T-helper 2 cell treated with Interferon-gamma antibody and Interleukin-4, amounts not matched to agents 100 ng/mL and 5 ng/mL, for 36 hours (primary cell): ENCODE measurements at places on chromosomes 2 and 18. TPM values are rescaled to one million over a fixed set of nuclear protein-coding genes. Genes with fewer than 3 reads are reported as not detected.

Gene DOK6
- total RNA-seq, result not detected in 2 replicates

Gene C2orf78
- not detected in 2 replicates for total RNA-seq

Gene CNGA3
- total RNA-seq, result not detected in 2 replicates

Gene GALM
- total RNA-seq, result 51.0 and 54.2 TPM in 2 replicates

Gene ALPI
- not detected in 2 replicates for total RNA-seq

Gene LDLRAD4
- 28.5 and 33.1 TPM in 2 replicates for total RNA-seq

Gene ANKRD62
- not detected in 2 replicates for total RNA-seq

Gene PSMA8
- 1.6 and 1.7 TPM in 2 replicates for total RNA-seq

Gene CAVIN2
- total RNA-seq, result not detected in 2 replicates

Gene BARD1
- 41.3 and 43.4 TPM in 2 replicates for total RNA-seq

Gene PAX8
- 0.32 and 0.45 TPM in 2 replicates for total RNA-seq

Gene VSNL1
- not detected in 2 replicates for total RNA-seq

Gene FAM228A
- 0.57 TPM in 1 of 2 replicates, not detected in the other for total RNA-seq

Gene GCG
- total RNA-seq, result not detected in 2 replicates

Gene TXNDC2
- total RNA-seq, result not detected in 2 replicates

Gene TRIM43
- 0.59 and 0.73 TPM in 2 replicates for total RNA-seq

Gene IL18RAP
- total RNA-seq, result 3.4 and 4.2 TPM in 2 replicates

Gene SERPINB3
- not detected in 2 replicates for total RNA-seq

Gene UPP2
- not detected in 2 replicates for total RNA-seq

Gene MC5R
- 0.09 TPM in 1 of 2 replicates, not detected in the other for total RNA-seq

Gene CD28
- 117 and 126 TPM in 2 replicates for total RNA-seq

Gene HOXD10
- total RNA-seq, result not detected in 2 replicates

Gene SLC4A3
- total RNA-seq, result not detected in 2 replicates

Gene MYO5B
- 0.02 TPM in 1 of 2 replicates, not detected in the other for total RNA-seq

Gene G6PC2
- not detected in 2 replicates for total RNA-seq

Gene MYO7B
- 1.6 and 1.7 TPM in 2 replicates for total RNA-seq

Gene COL6A3
- total RNA-seq, result 0.52 and 0.80 TPM in 2 replicates

Gene ALKAL2
- total RNA-seq, result 0.80 and 2.1 TPM in 2 replicates

Gene SP140L
- 120 and 122 TPM in 2 replicates for total RNA-seq

Gene AQP12B
- total RNA-seq, result not detected in 2 replicates

Gene INHBB
- total RNA-seq, result 0.09 TPM in 1 of 2 replicates, not detected in the other

Gene DSG4
- not detected in 2 replicates for total RNA-seq

Gene BUB1
- total RNA-seq, result 107 and 114 TPM in 2 replicates

Gene STON1
- total RNA-seq, result 1.7 and 1.9 TPM in 2 replicates

Gene PPP1CB
- total RNA-seq, result 180 and 186 TPM in 2 replicates

Gene PFN4
- total RNA-seq, result not detected in 2 replicates

Gene AFF3
- total RNA-seq, result 4.1 and 6.0 TPM in 2 replicates

Gene HTRA2
- 48.1 and 49.7 TPM in 2 replicates for total RNA-seq

Gene ACADL
- total RNA-seq, result not detected in 2 replicates

Gene FASTKD1
- total RNA-seq, result 44.5 and 48.4 TPM in 2 replicates

Gene MFSD2B
- 0.09 TPM in 1 of 2 replicates, not detected in the other for total RNA-seq

Gene RNMT
- total RNA-seq, result 30.9 and 33.1 TPM in 2 replicates

Gene ITGA4
- total RNA-seq, result 311 and 312 TPM in 2 replicates

Gene CNDP1
- total RNA-seq, result 0.25 TPM in 1 of 2 replicates, not detected in the other

Gene CRYBA2
- not detected in 2 replicates for total RNA-seq

Gene IRS1
- total RNA-seq, result 1.8 and 1.9 TPM in 2 replicates

Gene RTP5
- total RNA-seq, result 0.07 and 0.09 TPM in 2 replicates

Gene CNTNAP5
- total RNA-seq, result not detected in 2 replicates

Gene OSBPL1A
- 0.68 and 1.5 TPM in 2 replicates for total RNA-seq

Gene PIGN
- 27.3 and 27.6 TPM in 2 replicates for total RNA-seq

Gene CCDC102B
- total RNA-seq, result 1.7 and 2.4 TPM in 2 replicates

Gene NAT8
- total RNA-seq, result not detected in 2 replicates

Gene TEX44
- not detected in 2 replicates for total RNA-seq

Gene THADA
- 38.8 and 40.4 TPM in 2 replicates for total RNA-seq

Gene IL1RN
- total RNA-seq, result 0.70 TPM in 2 replicates

Gene SLC9A2
- 0.07 TPM in 1 of 2 replicates, not detected in the other for total RNA-seq
